Tibial artery (tissue), 4 donors: ENCODE measurements at places on chromosomes 12 and 14.
A peak's percentile ranks its signal among the peaks of the same experiment; 100 is the strongest.

- H3K27ac ChIP-seq, result no peak overlapping the region
- no peaks in the 10 kb centered on the region for H3K27me3 ChIP-seq
Measured at GRCh38 chr12:94848966-94849365, 154.5 kb downstream of the NDUFA12 start.

DNA sequence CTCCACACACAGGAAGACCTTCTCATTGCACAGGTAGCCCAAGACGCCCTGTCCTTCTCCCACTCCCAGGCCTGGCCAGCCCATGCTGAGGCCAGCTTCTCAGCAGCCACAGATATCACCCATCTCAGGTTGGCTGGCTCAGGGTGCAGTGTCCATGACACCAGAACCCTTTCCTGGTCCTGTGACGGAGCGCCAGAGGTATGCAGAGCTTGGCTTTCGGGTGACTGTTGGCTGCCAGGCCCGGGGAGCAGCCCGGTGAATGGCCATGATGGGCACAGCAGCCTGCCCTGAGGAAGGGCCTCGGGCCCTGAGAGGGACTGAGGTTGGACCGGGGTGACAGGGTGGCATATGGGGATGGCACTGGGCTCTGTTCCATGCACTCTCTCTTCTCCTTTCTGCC is 173.4 kb downstream of the TSPAN9 start:
- peaks cover 41% of the 10 kb centered on the region for H3K4me1 ChIP-seq
- DNase-seq, result peak; percentile 45
- no peaks in the 10 kb centered on the region for H3K27me3 ChIP-seq
- H3K36me3 ChIP-seq, result no peaks in the 10 kb centered on the region
- H3K4me3 ChIP-seq, result no peak overlapping the region

DNA sequence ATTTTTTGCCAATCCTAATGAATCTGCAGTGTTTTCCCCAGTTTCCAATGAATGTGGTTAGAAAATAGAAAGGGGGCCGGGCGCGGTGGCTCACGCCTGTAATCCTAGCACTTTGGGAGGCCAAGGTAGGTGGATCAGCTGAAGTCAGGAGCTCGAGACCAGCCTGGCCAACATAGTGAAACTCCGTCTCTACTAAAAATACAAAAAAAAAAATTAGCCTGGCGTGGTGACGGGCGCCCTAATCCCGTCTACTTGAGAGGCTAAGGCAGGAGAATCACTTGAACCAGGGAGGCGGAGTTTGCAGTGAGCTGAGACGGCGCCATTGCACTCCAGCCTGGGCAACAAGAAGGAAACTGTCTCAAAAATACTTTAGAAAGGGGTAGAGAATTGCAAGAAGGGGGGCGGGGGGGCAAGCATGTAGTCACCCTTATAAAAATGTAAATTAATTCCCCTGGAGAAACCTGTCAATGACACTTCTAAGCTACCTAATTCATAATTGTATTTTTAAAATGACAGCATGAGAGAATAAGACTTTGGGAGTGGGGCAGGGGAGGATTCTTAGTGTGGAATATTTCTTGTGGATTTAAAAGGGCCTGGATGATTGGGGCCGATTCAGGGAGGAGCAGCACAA is 1.7 kb downstream of the KLHDC2 start:
- peak overlapping the region; percentile 94 for H3K27ac ChIP-seq
- H3K36me3 ChIP-seq, result peaks cover 21% of the 10 kb centered on the region
- peak overlapping the region; percentile 88 for H3K4me3 ChIP-seq
- peaks cover 29% of the 10 kb centered on the region for H3K4me1 ChIP-seq
- DNase-seq, result no peak
- no peaks in the 10 kb centered on the region for H3K27me3 ChIP-seq

- DNase-seq, result no peak
- no peaks in the 10 kb centered on the region for H3K36me3 ChIP-seq
- no peak overlapping the region for H3K27ac ChIP-seq
- no peaks in the 10 kb centered on the region for H3K4me1 ChIP-seq
- no peak overlapping the region for H3K4me3 ChIP-seq
Measured at GRCh38 chr14:54338696-54339317, 58.0 kb upstream of the CDKN3 start.

- H3K36me3 ChIP-seq, result no peaks in the 10 kb centered on the region
- H3K4me3 ChIP-seq, result no peak overlapping the region
- H3K27me3 ChIP-seq, result peaks cover 47% of the 10 kb centered on the region
Measured at GRCh38 chr12:131620946-131621681, 89.8 kb upstream of the SFSWAP start.

GRCh38 chr14:33435911-33436689 is 497.4 kb downstream of the NPAS3 start:
- no peak for DNase-seq
- no peaks in the 10 kb centered on the region for H3K4me1 ChIP-seq
- H3K27ac ChIP-seq, result no peak overlapping the region
- H3K4me3 ChIP-seq, result no peak overlapping the region

- H3K4me1 ChIP-seq, result no peaks in the 10 kb centered on the region
- no peak overlapping the region for H3K27ac ChIP-seq
- no peaks in the 10 kb centered on the region for H3K36me3 ChIP-seq
- no peak overlapping the region for H3K4me3 ChIP-seq
Measured at GRCh38 chr12:78441737-78442453, 422.7 kb upstream of the SYT1 start.

- H3K27ac ChIP-seq, result peak overlapping the region; percentile 30
- peaks cover 72% of the 10 kb centered on the region for H3K4me1 ChIP-seq
- DNase-seq, result no peak
- no peaks in the 10 kb centered on the region for H3K36me3 ChIP-seq
Measured at GRCh38 chr12:27542628-27543027, 18.6 kb downstream of the PPFIBP1 start.

DNA sequence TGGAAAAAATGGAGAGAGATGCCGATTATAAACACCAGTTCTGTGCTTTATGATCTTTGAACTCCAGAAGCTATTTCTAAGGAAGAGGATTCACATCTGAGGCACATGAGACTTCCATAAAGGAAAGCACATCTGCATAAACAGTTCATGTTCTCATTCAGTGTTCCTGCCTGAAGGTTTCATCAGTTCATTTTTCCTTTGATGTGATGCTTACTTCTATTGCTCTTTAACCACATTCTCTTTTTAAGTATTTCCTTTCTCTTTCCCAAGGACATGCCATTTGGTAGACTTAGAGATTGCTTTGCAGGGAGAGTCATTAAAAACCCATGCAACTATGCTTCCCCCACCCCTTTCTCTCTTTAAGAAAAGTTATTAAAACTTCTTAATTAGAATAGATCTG is 387.0 kb upstream of the FLRT2 start:
- H3K36me3 ChIP-seq, result no peaks in the 10 kb centered on the region
- no peaks in the 10 kb centered on the region for H3K4me1 ChIP-seq
- H3K27me3 ChIP-seq, result no peaks in the 10 kb centered on the region

GRCh38 chr14:83470466-83470865 is 1936.8 kb upstream of the SEL1L start:
- no peak for DNase-seq
- no peak overlapping the region for H3K4me3 ChIP-seq
- H3K27me3 ChIP-seq, result no peaks in the 10 kb centered on the region
- no peaks in the 10 kb centered on the region for H3K36me3 ChIP-seq
- no peaks in the 10 kb centered on the region for H3K4me1 ChIP-seq

- no peak overlapping the region for H3K27ac ChIP-seq
- peaks cover 7% of the 10 kb centered on the region for H3K4me1 ChIP-seq
- H3K4me3 ChIP-seq, result no peak overlapping the region
- H3K27me3 ChIP-seq, result no peaks in the 10 kb centered on the region
Measured at GRCh38 chr12:94070520-94070919, 77.9 kb upstream of the PLXNC1 start.

- DNase-seq, result peak; percentile 23
- H3K4me3 ChIP-seq, result no peak overlapping the region
- H3K27ac ChIP-seq, result no peak overlapping the region
- peaks cover 28% of the 10 kb centered on the region for H3K27me3 ChIP-seq
- H3K4me1 ChIP-seq, result no peaks in the 10 kb centered on the region
Measured at GRCh38 chr14:105050551-105050897, 14.7 kb downstream of the GPR132 start.

- H3K27me3 ChIP-seq, result no peaks in the 10 kb centered on the region
- H3K4me1 ChIP-seq, result peaks cover 75% of the 10 kb centered on the region
- peak overlapping the region; percentile 97 for H3K27ac ChIP-seq
- DNase-seq, result no peak
- H3K4me3 ChIP-seq, result peak overlapping the region; percentile 17
Measured at GRCh38 chr12:57888409-57889157, 42.1 kb upstream of the CTDSP2 start.

DNA sequence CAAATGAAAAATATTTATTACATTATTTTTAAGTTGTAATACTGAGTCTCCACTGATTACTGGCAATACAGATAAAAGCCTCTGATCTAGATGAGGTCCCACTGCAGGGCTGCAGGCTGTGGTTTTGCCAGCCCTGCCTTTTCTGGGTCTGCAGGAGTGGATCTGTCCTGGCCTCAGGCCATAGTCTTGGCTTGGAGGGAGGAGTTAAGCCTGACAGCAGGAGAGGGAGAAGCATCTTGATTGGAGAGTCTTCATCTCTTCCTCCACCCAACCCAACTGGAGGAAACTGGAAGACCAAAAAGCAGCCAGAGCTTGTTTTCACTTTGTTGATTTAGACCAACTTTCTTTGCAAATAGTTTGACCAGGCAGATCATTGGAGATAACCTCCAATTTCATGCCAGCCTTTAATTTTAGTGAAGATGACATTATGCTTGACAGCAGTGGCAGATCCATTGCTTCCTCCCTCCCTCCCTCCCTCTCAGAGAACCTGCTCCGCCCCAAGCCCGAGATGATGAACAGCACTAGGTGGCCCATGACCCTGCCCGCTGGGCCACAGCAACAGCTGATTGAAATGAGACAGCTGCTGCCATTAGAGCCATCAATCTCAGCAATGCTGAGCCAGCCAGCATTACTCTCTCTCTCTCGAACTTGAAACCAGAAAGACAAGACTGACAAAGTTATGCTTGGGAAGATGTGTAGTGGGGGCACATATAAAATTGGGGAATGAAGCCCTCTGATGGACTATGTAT is 222.4 kb downstream of the GLT1D1 start:
- H3K4me3 ChIP-seq, result no peak overlapping the region
- H3K36me3 ChIP-seq, result no peaks in the 10 kb centered on the region

DNA sequence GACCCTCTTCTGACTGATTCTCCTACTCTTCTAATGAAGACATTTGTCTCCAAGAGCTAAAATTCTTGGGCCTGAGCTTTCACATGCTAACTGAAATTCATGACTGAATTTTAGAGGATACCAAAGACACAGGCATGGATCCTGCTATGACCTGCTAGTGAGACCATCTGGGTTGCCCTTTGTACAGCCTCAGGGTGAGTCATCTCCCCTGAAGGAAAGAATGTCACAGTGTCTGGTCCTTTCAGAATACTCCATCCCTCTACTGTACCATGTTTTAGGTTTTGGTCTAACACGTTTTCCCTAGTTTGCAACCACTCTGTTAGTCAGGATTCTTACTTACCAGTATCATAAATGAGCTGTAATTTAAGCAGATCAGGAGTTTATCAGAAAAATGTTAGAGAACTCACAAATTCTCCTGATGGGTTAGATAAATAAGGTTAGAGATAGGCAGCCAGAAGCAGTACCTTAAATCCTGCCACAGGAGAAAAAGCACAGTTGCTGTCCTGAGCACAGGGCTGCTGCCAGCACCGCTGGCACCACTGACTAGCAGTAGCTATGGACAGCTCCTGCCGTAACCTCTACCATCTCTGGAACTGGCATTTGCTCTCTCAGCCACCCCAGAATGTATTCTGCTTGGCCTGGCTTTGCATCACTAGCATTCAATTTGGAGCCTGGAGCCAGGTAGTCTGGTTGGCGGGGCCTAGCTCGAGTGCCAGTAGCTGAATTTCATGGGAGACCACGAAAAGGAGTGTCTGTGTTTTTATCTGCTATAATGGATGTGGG is 127.6 kb downstream of the ANO6 start:
- peaks cover 29% of the 10 kb centered on the region for H3K4me1 ChIP-seq
- H3K36me3 ChIP-seq, result peaks cover 6% of the 10 kb centered on the region
- H3K4me3 ChIP-seq, result no peak overlapping the region
- no peak overlapping the region for H3K27ac ChIP-seq

- no peak for DNase-seq
- H3K4me1 ChIP-seq, result peaks cover 7% of the 10 kb centered on the region
- H3K27ac ChIP-seq, result no peak overlapping the region
- peaks cover 30% of the 10 kb centered on the region for H3K36me3 ChIP-seq
Measured at GRCh38 chr12:111741235-111741812, 25.4 kb upstream of the ALDH2 start.

- H3K36me3 ChIP-seq, result peaks cover 7% of the 10 kb centered on the region
- H3K27me3 ChIP-seq, result no peaks in the 10 kb centered on the region
- H3K4me3 ChIP-seq, result no peak overlapping the region
- H3K27ac ChIP-seq, result no peak overlapping the region
- no peaks in the 10 kb centered on the region for H3K4me1 ChIP-seq
Measured at GRCh38 chr12:128813392-128813791, 10.4 kb downstream of the SLC15A4 start.

GRCh38 chr14:93269341-93270068 is 62.4 kb downstream of the UBR7 start:
- no peaks in the 10 kb centered on the region for H3K36me3 ChIP-seq
- H3K27ac ChIP-seq, result peak overlapping the region; percentile 58
- no peaks in the 10 kb centered on the region for H3K27me3 ChIP-seq
- H3K4me3 ChIP-seq, result no peak overlapping the region
- H3K4me1 ChIP-seq, result no peaks in the 10 kb centered on the region

GRCh38 chr12:42516573-42516972 is 73.0 kb downstream of the PRICKLE1 start:
- no peak overlapping the region for H3K4me3 ChIP-seq
- H3K27ac ChIP-seq, result no peak overlapping the region
- H3K36me3 ChIP-seq, result no peaks in the 10 kb centered on the region
- H3K4me1 ChIP-seq, result no peaks in the 10 kb centered on the region
- H3K27me3 ChIP-seq, result no peaks in the 10 kb centered on the region

DNA sequence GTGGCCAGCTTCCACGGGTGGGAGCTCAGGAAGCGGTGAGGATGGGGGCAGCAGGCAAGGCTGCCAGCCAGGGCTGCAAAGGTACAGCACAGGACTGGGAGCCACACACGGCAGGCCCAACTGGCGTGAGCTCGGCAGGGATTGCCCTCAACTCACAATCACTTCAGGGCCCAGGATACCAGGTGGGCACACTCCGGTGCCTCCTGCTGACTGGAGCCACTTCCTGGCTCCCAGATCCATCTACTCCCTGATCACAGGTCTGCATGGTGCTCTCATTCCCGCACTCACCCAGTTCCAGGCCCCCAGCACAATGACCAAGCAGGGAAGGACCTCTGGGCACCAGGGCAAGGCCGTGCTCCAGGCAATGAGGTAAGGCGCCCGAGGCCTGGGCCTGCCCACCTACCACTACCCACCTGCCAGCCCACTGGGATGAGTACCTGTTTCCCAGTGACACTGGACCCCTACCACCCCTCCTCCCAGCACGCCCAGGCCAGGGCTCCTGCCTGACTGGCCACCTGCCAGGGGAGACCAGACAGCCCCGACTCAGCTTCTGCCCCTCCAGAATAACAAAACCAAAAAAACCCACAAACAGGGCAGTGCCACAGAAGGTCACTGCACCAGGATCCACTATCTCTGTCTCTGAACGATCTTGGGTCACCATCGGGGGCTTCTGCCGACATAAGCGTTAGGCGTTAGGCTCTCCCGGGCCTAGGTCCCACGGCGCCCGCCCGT is 1.8 kb downstream of the JAG2 start:
- peaks cover 31% of the 10 kb centered on the region for H3K4me1 ChIP-seq
- no peak overlapping the region for H3K4me3 ChIP-seq
- no peak for DNase-seq
- H3K27ac ChIP-seq, result no peak overlapping the region
- no peaks in the 10 kb centered on the region for H3K27me3 ChIP-seq
